ELR (cell line): ENCODE measurements at places on chromosomes 4 and X.

DNA sequence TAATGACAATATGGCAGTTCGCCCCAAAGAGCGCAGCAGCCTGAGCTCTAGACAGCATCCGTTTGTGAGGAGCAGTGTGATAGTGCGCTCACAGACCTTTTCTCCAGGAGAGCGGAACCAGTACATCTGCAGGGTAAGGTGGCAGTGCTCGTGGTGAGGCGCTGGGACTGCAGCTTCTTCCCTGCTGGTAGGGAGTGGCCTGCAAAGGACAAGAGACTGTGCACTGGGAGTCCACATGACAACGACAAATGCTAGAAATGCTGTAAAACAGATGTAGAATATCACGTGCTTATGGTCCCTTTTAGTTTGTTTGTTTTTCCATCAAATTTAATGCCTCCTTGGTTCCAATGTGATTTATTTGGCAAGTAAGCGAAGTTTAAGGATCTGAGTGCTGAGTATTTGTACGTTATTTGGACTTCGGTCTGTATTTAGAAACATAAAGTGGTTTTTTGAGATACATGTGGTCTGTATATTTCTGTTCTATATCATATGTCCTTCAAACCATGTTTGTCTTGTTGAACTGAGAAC, 35.8 kb downstream of the CLDN22 start:
- DNase-seq, result no peak

- no peak for DNase-seq
These were observed 50.5 kb downstream of the GRK4 start for GRCh38 chr4:3013839-3014350.

DNA sequence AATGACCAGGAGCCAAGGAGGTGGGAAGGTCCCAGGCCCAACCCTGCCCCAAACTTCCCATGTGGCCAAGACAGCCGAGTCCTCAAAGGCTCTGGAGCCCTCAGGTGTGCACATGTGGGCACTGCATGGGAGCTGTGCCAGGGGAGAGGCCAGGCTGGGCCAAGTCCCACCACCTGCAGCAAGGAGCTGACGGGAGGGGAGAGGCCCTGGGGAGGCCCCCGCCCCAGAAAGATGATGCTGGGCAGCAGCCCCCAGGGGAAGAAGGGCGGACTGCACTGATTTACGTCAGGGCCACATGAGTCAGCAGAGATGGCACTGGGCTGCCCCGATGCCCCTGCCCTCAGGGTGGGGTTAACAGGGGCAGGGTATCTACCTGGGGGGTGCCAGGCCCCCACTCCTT, 1.4 kb downstream of the L1CAM start:
- no peak for DNase-seq

- DNase-seq, result no peak
These were observed 112.6 kb downstream of the EFNB1 start for GRCh38 chrX:68941385-68941952.

DNA sequence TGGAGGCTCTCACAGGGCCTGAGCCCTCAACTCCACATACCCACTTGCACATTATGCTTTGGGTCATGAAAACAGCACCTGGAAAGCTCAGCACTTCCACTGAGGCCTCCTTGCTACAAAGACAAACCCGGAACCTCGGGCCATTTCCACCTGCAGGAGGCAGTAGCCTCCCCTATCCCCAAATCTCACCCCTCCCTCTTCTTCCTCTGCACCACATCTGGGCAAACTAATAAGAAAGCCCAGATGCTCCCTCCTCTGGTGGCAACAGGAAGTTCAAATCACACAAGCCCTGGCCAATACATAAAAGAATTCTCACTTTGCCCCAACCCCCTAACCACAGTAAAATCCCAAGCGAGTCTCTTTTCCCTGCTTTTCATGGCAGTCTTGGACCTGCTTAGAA, 136.4 kb downstream of the MAPK10 start:
- peak; percentile 60 for DNase-seq

- no peak for DNase-seq
These were observed 381.7 kb upstream of the AMOT start for GRCh38 chrX:113222305-113222704.

DNA sequence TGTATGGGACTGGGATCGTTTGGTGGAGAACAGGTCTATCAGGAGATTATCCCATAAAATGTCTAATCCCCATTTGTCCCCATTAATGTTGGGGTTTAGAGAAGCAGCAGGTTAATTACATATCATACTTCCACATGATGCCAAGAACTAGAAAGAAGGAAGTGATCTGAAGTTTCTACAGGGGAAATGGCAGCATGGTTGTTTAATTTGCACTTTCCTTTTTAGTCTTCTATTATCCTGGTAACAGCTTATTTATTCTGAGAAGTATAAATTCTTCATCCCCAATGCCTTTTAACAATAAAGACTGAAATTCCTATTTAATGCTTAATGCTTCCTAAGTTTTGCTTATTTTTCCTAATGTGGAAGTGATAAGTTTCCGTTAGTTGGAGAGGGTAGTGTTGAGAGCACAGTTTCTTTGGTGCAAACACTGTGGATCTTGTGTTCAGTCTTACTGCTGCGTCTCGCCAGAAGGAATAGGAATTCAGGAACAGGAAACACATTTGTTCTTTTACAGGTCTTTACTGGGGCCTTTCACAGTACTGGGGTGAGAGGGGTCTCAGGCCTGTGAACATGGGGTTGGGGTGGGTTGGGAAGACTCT, 59.5 kb upstream of the TADA2B start:
- DNase-seq, result no peak

- DNase-seq, result no peak
These were observed 45.6 kb upstream of the USP46 start for GRCh38 chr4:52704661-52705060.

GRCh38 chrX:100649550-100650356, 5.8 kb downstream of the SRPX2 start:
- DNase-seq, result peak; percentile 73

- DNase-seq, result no peak
These were observed 4.8 kb downstream of the NR3C2 start for GRCh38 chr4:148437439-148437838.

- DNase-seq, result no peak
These were observed 361.4 kb downstream of the FAT4 start for GRCh38 chr4:125676156-125676555.

- no peak for DNase-seq
These were observed 8.7 kb downstream of the C1QTNF7 start for GRCh38 chr4:15436513-15436912.

- no peak for DNase-seq
These were observed 2.0 kb downstream of the ATP6AP1 start for GRCh38 chrX:154430479-154430878.

DNA sequence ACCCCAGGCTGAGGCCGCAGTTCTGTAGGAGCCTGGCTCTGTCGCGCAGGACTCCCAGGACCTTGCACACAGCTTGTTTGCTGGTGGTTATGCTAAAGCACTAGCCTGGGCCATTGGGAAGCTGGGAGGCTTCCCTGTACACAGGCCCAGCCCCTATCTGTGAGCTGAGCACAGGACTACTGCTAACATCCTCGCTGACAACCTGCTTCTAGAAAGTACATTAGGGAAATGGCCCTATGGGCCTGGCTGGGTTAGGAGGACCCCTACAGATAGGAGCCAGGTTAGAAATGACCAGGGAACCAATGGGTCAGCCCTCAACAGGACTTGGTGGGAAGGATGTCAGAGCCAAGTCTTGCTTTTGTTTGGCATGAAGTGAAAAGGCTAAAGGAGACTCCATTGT, 219.4 kb upstream of the LNX1 start:
- no peak for DNase-seq

GRCh38 chr4:5752376-5753184, 41.6 kb downstream of the EVC start:
- DNase-seq, result peak; percentile 89

DNA sequence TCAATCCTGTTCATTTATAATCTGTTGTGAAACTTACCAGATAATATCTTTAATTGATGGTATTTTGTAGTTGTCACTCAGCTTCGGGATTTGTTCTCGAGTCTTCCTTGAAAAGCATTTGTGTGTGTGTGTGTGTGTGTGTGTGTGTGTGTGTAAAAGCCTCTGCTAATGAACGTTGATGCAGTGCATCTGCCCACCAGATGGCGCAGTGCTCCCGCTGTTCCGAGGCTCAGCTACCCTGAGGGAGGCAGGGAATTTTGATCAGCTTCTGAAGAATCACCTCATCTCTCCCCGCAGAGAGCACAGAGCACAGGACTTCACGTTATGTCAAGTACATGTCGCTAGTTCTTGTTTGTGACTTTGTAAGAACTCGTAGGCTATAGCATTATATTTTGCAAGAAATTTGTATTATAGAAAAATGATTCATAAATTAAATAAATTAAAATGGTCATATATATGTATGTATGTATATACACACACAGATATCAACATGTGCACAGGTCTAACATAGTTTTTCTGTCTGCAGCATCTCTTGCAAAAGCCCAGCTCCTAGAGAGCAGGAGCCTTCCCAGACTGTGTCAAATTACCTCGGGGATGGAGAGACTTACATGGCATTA, 316.7 kb upstream of the IGFBP7 start:
- peak; percentile 74 for DNase-seq

DNA sequence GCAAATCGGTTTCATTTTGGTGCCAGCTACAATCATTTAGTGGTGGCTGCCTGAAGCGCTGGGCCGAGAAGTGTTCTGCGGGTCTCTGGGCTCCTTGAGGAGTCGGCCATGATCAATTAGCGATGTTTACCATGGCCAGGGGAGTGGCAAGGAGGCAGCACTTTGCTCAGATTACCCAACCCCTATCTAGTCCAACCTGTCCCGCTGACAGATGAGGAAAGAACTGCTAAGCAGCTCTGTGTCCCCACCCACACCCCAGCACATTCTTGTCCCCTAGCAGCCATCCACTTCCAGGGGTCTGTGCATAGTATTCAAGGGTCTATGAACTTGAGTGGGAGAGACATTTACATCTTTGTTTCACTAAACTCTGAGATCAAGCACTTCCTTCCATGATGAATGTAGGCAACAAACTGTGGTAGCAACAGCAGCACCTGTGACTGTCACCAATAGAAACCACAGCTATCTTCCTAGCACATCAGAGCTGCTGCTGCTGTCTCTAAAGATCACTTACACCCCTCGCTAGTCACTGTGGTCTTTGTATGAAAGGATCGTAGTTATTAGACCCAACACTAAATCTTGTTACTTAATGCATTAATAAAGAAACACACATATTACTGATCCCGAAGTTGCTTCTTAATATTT, 331.6 kb downstream of the BCOR start:
- no peak for DNase-seq

DNA sequence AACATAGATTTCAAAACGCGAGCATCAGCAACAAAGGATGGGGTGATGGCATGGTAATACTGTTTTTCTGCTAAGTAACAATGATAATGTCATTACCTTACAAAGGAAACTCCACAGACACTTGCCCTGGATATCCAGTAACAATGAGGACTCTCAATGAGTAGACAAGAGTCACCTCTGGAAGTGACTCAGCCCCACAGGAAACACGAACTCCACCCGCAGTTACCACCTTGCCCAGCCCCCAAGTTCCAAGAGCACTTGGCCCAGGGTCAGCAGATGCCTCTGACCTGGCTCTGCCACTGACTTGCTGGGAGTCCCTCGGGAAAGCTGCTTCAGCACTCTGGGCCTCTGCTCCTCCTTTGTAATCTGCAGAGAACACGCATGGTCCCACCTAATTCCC, 110.3 kb upstream of the MAP3K15 start:
- DNase-seq, result peak; percentile 78

GRCh38 chr4:102259081-102259480, 86.2 kb downstream of the SLC39A8 start:
- no peak for DNase-seq

GRCh38 chr4:15525080-15525479, 55.4 kb downstream of the CC2D2A start:
- DNase-seq, result no peak

GRCh38 chrX:135185795-135186443, 14.7 kb upstream of the CT55 start:
- peak; percentile 62 for DNase-seq

- peak; percentile 90 for DNase-seq
These were observed at the start of gene AFF1 for GRCh38 chr4:86934771-86935565. Gene AFF1, plus strand, starts transcription at chr4:86935011. Its CDS starts 13,523 bp downstream, at chr4:86948534.

DNA sequence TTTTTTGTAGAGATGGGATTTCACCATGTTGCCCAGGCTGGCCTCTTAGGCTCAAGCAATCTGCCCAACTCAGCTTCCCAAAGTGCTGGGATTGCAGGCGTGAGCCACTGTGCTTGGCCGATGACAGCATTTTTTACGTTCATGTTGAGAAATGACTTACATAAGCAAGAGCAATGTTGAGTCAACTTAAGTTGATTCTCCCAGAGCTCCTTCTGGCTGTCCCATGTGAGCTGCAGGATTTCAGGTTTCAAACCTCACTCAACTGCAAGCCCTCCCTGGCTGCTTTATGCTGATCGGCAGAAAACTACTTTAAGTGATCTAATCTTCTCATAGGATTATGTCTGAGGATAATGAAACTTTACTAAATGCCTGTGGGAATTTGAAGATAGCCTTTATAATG, 86.8 kb downstream of the GC start:
- DNase-seq, result no peak

DNA sequence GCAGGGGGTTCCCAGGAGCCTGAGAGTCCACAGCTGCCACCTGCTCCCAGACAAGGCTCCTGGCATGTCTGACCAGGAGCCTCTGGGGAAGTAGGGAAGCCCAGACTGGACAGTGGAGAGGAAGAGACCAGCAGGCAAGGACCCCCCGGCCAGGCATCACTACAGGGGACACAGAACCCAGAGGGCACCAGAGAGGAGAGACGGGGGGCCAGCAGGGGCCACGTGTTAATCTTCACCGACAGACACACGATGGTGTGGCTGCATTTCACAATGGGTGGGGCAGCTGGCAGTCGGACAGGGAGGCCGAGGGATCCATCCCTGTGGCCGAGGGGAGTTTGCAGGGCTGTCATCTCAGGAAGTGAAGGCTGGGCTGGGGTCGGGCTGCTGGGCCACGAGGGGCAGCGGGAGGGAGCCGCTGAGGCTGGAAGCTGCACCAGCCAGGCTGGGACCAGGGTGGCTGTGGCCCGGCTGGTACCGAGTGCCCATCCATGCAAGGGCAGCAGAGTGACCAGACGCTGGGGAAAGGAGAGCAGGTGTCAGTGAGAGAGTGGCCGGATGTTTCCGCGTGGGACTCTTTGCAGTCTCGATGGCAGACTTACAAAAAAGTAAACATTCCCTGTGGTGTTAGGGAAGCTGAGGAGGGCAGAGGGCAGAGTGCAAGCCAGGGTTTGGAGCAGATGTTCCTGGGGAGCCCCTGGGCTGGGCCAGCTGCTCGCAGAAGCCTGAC, 4.7 kb downstream of the PDE6B start:
- no peak for DNase-seq

DNA sequence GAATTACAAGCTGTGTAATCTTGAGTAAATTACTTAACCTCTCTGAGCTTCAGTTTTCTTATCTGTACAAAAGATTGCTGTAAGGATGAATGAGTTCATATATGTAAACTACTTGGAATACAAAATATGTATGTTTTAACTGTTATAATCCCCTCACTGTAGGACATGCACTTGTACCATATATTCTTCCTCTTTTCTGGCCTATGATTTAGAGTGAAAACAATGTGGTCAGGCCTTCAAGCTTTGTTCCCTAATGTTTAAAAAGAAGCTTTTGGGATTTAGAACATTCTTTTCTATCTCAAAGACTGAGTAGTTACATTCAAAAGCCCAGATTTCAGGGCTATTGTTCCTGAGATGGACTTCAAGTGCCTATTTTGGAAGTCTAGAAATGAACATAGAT, 26.7 kb upstream of the GPRIN3 start:
- no peak for DNase-seq

GRCh38 chrX:110043506-110043905, 40.6 kb downstream of the TMEM164 start:
- no peak for DNase-seq
